ENCODE measurements at places on chromosomes 3 and 15.

DNA sequence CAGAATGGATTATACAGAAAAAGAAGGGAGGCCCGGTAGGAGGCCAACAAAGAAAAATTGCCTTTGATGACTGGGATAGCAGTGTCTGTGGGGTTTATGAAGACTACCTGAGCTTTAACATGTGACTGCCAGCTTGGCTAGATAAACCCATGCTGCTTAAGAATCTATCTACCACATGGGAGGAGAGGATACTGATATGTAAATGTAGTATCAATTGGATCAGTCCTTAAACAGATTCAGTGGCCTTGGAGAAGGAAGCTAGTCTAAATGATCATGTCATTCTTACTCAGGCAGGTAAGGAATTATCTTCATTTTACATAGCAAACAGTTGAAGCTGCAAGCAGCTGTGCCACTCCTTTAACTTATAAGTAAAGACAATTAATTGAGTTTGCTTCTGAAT lies 50.0 kb upstream of the SYNPR start:
- no peak for DNase-seq

DNA sequence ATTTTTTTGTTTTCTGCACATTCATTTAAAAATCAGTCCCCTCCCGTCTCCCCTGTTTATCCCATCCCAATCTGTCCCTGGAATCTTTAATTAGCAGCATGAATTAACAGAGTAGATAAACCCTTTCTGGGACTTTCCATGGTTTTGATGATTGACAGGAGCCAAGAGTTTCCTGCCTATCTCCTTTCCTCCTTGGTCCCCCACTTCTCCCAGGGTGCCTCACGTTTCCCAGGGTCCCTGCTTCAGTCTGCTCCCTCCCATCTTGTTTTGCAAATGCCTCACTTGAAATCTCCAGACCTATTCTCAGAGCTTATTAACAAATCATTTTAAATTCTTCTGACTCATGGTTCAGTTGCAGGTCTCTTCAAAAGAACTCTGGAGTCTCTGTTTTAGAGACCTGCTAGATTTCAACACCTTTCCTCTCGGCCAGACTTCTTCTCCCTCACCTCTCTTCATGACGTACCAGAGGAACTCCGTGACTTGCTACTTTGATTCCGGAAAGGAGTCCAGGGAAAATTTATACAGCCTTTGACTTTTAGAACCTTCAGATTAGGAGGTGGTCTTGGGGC lies 238.5 kb downstream of the ITPR1 start:
- DNase-seq, result no peak

DNA sequence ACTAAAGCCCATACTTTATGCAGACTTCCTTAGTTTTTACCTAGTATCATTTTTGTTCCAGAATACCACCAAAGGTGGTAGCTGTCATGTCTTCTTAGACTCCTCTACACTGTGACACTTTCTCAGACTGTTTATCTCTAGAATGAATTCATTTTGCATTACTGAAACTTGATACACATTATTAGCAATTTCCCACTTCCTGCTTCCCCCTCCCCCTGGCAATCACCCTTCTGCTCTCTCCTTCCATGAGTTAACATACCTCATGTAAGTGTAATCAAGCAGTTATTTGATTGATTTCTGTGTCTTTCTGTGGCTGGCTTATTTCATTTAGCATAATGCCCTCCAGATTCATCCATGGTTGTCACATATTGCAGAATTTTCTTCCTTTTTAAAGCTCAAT lies 204.9 kb downstream of the STAG1 start:
- no peak for DNase-seq

DNA sequence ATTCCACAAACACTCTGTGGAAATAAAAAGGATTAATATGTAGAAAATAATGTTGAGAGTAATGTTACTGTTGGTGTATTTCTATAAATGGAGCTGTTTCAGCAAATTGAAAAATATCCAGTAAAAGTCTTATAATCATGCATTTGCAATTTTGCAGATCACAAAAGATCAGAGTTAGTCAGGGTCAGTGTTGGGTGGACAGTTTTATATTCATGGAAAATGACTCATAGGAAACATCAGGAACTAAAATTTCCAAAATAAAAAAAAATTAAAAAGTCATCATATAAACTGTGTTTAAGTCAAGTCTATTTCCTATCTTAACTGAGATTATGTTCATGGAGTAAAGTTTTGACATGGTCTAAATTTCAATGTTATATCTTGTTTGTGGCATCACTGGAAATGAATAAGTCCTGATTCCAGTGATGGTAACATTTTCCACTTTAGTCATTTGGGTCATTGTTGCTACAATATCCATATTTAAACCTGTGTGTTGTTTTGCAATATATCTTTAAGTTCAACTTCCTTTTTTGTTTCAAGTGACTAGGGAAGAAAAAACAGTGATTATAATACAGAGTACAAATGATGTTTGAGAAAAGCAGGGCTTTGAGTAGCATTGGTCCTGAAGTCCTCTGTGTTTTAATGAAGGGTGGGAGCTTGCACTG lies 37.8 kb downstream of the MITF start:
- DNase-seq, result no peak

DNA sequence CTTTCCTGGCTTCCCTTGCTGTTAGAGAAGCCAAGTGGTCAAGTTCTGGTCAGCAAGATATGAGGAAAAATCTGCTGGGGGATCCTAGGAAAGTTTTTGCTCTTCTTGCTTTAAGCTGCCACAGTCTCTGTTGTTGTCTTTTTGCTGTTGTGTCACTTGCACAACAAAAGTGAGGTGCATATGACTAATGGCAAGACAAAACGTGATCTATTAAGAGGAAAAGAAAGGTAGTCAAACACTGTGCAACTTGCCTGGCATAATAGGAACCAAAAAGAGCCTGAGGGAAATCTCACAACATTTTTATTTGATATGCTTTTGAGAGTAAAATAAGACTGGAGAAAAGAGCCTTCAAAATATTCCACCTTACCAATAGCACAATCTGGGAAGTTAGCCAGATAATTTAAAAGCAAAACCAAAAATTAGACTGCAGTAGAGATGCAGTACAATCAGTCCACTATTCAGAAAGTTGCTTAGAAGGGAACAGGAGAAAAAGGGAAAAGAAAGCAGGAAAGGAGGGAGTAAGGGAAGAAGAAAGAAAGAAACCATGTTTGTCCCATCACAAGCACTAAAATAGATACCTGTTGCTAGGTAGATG lies 110.0 kb upstream of the SLC4A7 start:
- no peak for DNase-seq

GRCh38 chr3:100538339-100538706 lies 45.9 kb downstream of the TMEM45A start:
- no peak for DNase-seq

GRCh38 chr3:184912163-184912562 lies 100.2 kb downstream of the VPS8 start:
- no peak for DNase-seq

- DNase-seq, result no peak
Observed at GRCh38 chr15:87489902-87490665, 766.5 kb downstream of the NTRK3 start.

- no peak for DNase-seq
Observed at GRCh38 chr3:63954182-63954581, 42.0 kb upstream of the SCAANT1 start.

DNA sequence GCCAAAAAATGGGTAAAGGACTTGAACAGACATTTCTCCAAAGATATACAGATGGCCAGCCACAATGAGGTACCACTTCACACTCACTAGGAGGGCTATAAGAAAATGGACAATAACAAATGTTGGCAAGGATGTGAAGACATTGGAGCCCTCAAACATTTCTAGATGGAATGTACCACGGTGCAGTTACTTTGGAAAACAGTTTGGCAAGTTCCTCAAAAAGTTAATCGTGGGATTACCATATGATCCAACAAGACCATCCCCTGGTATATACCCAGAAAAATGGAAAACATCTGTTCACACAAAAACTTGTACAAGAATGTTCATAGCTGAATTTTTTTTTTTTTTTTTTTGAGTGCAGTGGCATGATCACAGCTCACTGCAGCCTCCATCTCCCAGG lies 15.9 kb upstream of the HRH1 start:
- DNase-seq, result no peak

- DNase-seq, result peak; percentile 32
Observed at GRCh38 chr3:20141851-20142250, 44.2 kb downstream of the SGO1 start.

- DNase-seq, result no peak
Observed at GRCh38 chr3:35598804-35599203, 40.5 kb upstream of the ARPP21 start.

- no peak for DNase-seq
Observed at GRCh38 chr3:130442284-130442683, 74.7 kb upstream of the COL6A6 start.

DNA sequence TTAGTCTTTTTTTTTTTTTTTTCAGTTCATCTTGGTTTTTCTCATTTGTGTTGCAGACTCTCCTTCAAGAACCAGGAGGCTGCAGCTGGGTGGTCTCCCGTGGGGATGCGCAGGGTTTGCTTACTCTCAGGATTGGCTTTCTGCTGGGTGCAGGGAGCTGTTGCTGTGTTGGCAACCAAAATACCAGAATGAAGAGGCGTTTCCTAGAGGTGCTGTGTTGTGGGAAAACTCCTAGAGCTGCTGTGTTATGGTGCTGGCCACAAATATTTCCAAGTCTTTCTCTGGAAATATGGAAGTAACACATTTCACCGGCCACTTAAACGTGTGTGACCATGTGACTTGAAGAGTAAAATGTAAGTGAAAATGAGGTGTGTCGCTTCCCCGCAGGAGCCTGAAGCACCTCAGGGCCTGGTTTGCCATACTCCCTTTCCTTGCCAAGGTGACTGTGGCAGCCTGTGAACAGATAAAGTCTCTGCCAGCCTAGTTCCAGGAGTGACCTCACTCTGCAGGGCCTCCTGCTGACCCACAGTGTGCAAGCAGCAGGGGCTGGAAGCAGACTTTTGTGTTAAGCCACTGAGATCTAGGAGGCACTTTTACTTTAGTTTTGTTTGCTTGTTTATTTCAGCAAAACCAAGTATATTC lies 258.9 kb downstream of the ADAMTS17 start:
- no peak for DNase-seq

- no peak for DNase-seq
Observed at GRCh38 chr3:98563661-98564281, 29.6 kb downstream of the CPOX start.

DNA sequence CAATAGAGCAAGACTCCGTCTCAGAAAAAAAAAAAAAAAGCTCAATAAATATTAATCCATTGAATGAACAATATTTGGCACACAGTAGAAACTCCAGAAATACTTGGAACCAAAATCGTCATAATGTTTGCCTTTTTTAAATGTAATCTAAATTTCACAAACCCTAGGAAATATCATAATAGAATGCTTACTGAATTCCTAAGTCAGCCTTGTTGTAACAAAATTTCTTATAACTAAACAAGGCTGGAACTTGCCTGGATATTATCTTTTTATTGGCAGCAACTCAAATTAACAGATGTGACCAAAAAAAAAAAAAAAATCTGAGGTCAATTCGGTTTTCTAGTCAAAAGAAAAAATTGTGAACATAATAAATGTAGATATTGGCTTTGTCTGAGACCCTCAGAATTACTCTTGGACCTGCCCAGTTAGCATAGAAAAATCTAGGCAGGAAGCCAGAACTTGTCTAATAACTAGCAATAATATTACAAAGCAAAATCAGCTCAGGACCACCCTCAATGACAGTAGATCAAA lies 33.3 kb downstream of the GABPB1 start:
- DNase-seq, result no peak

GRCh38 chr15:95192923-95193322 lies 961.6 kb downstream of the MCTP2 start:
- DNase-seq, result no peak

DNA sequence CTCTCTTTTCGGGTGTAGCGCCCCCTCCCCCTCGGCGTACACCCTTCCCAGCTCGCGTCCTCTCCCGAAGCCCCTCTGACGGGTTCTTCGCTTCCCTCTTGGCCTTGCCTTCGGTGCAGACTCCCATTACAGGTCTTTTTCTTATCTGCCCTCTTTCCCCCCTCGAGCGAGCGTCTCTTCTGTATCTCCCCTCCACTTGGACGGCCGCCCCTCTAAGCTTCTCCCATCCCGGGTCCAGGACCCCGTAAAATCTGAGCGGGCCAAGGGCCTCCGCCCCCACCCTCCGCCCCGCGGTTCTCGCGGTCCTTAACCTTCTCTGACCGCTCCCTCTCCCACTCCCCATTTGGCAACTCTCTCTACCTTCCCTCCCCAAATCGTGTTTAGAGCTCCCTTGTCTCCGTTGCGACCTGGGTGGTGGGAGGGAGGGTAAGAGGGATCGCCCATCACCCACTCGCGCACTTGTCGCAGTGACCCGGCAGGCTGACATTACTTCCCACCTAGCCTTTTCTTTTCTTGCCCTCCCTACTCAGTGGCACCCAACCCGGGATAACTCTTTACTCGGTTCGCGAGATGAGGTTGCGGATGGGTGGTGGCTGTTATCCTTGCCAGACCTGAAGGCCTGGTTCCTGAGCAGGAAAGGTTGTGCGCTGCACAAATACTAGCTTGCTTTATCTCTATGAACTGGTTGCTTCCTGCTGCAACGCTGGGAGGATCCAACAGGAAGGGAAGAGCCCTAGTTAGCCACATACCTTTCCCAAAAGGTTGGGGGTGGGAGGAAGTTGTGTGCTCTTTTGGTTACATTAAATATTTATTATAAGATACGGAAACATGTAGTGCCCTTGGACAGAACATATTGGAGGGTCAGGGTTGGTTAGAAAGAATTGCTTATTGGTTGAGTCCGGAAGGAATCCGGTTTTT lies 922 bp downstream of the RAB11A start:
- no peak for DNase-seq

DNA sequence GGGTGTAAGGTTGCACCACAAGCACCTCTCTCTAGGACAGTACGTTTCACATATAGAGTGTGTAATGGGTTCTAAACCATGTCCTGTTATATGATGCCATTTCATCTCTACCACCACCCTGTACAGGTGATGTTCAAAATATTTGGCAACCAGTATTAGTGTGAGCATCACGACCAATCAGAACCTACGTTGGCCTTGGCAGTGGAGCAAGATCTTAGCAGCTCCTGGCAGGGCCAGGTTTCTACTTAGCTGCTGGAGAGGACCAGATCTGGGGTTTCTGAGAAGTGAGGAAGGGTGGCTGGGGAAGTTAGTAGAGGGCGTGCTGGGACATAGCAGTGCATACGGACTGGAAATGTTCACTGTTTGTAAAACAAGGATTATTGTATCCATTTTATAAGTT lies 23.1 kb upstream of the MITF start:
- DNase-seq, result no peak

DNA sequence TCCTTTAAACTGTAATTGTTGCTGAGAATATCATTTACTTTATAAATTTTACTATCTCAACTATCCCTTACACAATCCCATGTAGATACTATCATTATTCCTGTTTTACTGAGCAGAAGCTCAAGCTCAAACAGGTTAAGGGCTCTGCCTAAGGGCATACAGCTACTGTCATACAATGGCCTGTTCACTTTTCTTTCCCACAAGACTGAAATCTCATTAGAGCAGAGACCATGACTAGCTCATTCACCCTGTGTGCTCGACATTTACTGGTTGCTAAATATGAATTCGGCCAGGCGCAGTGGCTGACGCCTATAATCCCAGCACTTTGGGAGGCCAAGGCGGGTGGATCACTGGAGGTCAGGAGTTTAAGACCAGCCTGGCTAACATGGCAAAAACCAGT lies 1.6 kb upstream of the MESP2 start:
- DNase-seq, result no peak

Measured in nephron progenitor cell (in vitro differentiated cells).